ENCODE measurements at places on chromosomes 3 and 15. TPM values are rescaled to one million over a fixed set of nuclear protein-coding genes. Genes with fewer than 3 reads are reported as not detected.

DNA sequence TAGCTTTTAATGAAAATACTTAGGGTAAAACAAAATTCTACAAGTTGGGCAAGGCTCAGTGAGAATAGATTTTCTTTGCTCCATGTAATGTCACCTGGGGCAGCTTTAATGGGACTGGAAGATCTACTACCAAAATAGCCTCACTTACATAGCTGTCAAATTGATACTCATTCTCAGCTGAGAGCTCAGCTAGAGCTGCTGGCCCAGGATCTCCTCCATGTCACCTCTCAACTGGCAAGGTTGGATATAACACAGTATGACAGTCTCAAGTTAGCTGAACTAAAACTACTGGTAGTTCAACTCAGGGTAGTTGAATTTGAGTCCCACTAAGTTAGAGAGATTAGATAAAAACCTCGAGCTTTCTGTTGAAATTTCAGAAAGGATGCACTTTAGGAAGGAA lies 218.5 kb upstream of the PLSCR5 start:
- no peak for DNase-seq

DNA sequence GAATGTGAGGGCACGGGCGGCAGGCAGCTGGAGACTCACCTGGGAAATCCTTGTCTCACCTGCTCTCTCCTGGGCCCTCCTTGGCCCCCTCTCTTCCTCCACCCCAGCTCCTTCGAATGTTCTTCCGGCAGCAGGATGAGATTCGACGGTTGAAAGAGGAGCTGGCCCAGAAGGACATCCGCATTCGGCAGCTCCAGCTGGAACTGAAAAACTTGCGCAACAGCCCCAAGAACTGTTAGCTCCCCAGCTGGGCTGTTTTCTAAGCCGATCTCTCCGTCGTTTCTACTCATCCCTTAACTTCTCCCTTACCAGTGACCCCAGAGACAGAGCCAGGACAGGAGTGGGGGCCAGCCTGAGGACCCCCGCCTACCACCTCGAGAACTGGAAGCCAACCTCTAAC lies 95.0 kb downstream of the ANP32A start:
- no peak for DNase-seq

GRCh38 chr15:79904271-79904670 lies 7.5 kb upstream of the MTHFS start:
- DNase-seq: no peak

GRCh38 chr3:155602307-155602706 lies 142.6 kb downstream of the PLCH1 start:
- DNase-seq: no peak

The LRRC2 gene
- not detected for total RNA-seq

The SLC49A4 gene
- 1.8 TPM for total RNA-seq
